A673 (cell line): ENCODE measurements at places on chromosomes 5 and 9.

- no peak for DNase-seq
Observed at GRCh38 chr5:134263801-134264200, 37.9 kb upstream of the PPP2CA start.

DNA sequence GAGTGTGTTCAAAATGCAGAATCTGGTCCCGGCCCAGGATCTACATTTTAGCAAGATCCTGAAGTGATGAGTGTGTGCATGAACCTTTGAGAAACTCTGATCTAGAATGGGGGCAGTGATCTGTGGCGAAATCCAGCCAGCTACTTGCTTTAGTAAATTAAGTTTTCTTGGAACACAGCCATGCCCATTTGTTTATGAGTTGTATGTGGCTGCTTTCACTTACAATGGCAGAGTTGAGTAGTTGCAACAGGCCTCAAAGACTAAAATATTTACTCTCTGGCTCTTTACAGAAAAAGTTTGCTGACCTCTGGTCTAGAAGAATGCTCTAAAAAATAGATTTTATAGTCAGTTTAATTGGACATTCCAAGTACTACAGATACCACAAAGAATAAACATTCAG lies 588.3 kb downstream of the BNC2 start:
- no peak for DNase-seq

DNA sequence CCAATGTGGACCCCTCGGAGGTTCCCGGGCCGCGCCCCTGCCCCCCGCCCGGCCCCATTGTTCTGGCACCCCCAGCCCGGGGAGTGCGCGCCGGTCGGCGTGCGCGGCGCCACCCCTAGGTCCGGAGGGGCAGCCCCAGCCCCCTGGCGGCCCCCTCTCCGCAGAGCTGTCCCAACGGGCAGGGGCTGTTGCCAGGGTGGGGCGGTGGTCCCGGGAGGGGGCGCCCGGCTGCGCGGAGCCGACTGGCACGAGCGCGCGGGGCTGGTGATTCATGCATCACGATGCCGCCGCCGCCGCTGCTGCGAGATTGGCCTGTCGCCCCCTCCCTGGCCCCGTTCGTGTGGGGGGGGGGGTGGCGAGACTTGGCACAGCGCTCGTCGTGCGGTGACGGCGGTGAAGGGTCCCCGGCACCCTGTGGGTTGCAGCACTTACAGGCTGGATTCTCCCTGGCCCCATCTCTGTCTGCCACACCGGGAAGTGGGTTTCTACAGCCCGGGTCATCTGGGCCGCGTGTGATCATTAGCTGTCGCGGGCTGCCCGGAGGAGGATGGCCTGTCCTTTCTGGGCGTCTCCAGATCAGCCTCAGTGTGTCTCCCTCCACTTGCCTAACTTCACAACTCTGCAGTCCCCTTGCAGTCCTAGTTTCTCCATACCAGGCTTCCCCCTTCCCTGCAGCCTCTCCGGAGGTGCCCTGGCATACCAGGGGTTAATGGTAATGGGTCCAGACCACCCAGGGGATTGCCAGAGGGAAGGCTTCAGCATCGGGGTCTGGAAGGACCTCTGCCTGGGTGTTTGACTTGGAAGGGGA lies 858 bp downstream of the NCS1 start:
- DNase-seq, result no peak

- no peak for DNase-seq
Observed at GRCh38 chr5:18380729-18381362, 746.6 kb downstream of the TAF11L14 start.

DNA sequence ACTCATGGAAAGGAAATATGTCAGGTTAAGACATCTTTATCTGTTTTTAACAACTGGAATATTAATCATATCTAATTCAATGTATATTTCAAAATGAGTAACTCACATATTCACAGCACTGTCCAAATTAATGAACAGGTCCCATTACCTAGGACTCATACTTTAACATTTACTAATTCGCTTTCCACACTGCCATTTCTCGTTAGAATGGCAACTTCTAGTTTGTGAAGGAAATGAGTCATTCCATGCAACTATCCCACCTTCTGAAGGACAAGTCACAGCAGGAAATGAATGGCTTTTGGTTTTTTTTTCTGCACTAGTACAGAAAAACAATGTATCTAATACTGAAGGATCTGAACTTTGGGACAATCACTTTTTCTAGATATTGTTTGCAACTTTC lies 24.6 kb upstream of the IFNK start:
- DNase-seq, result peak; percentile 24

DNA sequence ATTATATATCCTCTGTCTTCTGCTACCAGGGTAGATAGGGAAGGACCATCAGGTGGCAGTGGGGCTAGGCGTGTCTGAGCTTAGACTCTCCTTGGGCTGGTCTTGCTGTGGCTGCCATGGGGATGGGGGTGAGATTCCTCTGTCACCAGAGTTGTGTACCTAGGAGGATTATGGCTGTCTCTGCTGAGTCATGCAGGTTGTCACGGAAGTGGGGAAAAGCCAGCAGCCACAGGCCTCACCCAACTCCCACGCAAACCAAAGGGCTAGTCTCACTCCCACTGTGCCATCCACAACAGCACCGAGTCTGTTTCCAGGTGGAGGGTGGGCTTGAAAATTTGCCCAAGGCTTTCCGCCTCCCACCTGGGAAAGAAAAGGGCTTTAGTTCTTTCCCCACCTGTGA lies 476.1 kb downstream of the CYLC2 start:
- DNase-seq, result no peak

GRCh38 chr5:73654171-73654811 lies 28.3 kb downstream of the ARHGEF28 start:
- no peak for DNase-seq
